HuH-7.5 (cell line): ENCODE measurements at places on chromosomes 7 and 10.
A peak's percentile ranks its signal among the peaks of the same experiment; 100 is the strongest.

DNA sequence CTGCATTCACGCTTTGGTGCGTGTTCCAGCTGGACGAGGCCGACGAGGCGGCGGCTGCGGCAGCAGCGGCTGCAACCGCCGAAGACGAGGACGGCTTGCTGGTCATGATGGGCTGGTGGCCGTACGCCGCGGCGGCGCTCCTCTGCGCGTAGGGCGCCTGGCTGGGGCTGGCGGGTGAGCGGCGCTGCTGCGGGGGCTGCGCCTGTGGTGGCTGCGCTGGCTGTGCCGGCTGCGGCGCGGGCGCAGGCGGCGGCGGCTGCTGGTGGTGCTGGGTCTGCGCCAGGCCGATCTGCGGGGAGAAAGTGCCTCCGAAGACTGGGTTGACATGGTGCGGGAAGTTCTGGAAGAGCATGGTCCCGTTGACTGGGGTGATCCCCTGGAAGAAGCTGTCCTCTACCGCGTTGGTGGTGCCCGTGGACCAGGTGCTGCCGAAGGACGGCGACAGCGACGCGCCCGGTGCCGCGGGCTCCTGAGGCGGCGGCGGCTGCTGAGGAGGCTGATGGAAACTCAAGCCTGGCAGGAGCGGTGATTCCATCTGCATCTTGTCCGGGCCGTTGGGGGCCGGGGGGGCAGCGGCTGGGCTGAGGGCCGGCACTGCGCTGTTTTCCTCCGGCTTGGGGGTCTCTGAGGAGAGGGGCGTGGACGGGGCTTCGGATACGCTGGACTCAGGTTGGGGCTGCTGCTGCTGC lies 51.1 kb downstream of the CPEB3 start:
- DNase-seq: peak; percentile 39

DNA sequence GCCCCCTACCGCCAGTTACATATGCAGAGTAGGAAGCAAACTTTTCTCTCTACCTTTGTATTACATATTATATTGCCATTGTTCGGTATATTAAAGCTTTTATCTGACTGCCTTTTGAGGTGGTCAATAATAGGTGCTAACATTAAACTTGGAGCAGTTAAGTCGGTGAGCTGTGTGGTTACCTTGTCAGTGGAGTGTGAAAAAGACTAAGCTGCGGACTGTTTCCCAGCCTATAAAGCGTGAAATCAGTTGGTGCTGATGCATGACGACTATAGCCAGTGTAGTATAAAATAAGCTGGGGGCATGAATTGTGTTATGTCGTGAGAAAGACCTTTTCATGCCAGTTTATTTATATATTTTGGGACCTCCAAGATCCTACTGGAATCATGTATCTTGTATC lies 33.7 kb downstream of the R3HCC1L start:
- no peak for DNase-seq

GRCh38 chr10:77518241-77518909 lies 119.2 kb downstream of the KCNMA1 start:
- DNase-seq: no peak

DNA sequence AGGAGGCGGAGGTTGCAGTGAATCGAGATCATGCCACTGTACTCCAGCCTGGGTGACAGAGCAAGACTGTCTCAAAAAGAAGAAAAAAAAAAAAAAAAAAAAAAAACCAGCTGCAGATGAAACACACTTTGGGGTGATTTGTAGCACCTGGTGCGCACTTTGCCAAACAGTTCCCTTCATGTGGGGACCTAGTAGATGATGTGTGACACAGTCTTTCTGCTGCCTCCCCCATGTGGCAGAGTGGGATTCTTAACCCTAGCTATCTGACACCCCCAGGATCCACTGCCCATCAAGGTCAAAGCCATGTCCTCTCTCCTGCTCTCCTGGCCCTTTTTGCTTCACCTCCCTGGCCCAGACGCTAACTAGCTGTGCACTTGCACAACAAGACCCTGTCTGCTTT lies 52.1 kb upstream of the PDZD8 start:
- no peak for DNase-seq

- no peak for DNase-seq
Observed at GRCh38 chr10:62182595-62182994, 86.0 kb downstream of the RTKN2 start.

DNA sequence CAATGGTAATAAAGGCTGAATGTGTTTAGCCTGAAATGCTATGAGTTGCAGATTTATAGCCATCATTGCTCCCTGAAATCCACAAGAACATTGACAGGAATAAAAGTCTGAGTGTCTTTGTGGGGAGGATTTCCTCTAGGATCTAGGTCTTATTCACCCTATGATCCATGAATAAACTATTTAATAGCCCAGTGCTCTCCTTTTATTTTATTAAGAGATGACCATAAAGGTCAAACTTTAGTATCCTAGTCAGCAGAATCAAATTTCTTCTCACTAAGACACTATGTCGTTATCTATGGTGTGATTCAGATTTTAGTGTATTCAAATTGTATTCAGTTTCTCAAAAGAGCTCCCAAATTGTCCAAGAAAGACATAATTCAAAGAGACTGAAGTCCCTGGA lies 67.8 kb upstream of the AKR1E2 start:
- no peak for DNase-seq

DNA sequence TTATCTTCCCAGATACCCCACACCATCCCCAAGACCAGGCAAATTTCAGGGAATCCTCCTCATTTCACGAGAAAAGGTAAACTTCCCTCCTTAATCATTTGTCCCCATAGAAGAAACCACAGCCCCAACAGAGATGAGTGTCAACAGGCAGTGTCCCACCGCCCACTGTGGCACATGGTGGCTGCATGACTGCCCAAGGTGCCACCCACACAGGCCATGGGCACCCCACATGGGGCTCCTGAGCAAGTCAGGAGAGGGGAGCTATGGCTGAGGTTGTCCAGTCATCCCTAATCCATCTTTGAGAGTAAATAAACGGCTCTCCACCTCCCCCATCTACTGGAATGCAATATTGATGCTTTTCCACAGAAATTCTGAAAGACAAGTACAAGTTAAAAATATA lies 44.1 kb downstream of the ANTXRL start:
- DNase-seq: no peak

GRCh38 chr10:66882271-66882670 lies 43.6 kb upstream of the LRRTM3 start:
- no peak for DNase-seq

DNA sequence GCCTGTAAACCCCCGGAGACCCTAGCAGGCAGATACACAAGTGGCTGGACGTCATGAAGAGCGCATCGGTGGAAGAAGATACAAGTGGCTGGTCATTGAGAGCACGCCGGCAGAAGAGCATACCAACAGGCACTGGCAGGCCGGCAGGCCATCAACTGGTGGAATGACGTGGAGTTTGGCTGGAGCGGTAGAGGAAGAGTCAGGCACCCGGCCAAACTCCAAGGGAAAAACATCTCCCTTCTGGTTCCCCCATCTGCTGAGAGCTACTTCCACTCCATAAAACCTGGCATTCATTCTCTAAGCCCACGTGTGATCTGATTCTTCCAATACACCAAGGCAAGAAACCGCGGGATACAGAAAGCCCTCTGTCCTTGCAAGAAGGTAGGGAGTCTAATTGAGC lies 113.4 kb upstream of the NPSR1 start:
- no peak for DNase-seq

DNA sequence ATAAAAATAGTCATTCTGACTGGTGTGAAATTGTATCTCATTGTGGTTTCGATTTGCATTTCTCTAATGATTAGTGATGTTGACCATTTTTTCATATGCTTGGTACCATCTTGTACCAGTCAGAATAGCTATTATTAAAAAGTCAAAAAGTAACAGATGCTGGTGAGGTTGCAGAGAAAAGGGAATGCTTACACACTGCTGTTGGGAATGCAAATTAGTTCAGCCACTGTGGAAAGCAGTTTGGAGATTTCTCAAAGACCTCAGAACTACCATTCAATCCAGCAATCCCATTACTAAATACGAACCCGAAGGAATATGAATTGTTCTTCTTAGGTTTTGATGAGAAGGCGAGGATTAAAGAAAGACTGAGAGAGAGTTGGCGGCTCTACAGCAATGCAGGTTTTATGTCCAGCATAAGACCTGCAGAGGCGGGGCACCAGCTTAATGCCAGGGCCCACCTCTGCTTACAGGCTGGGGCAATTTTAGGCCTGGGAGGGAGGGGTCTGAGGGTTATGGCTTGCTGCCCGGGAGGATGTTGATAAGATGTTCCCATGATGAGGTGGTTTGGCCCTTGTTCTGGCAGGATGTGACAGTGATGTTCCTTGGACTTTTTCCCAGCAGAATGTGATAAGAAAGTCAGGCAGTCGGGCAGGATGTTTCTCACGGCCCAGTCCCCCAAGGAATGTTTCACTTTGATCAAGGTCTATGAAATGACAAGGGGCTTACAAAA lies 74.4 kb downstream of the MEST start:
- DNase-seq: no peak

GRCh38 chr10:8088504-8088903 lies 34.0 kb downstream of the GATA3 start:
- DNase-seq: no peak

GRCh38 chr7:34755008-34755407 lies 97.0 kb downstream of the NPSR1 start:
- no peak for DNase-seq

DNA sequence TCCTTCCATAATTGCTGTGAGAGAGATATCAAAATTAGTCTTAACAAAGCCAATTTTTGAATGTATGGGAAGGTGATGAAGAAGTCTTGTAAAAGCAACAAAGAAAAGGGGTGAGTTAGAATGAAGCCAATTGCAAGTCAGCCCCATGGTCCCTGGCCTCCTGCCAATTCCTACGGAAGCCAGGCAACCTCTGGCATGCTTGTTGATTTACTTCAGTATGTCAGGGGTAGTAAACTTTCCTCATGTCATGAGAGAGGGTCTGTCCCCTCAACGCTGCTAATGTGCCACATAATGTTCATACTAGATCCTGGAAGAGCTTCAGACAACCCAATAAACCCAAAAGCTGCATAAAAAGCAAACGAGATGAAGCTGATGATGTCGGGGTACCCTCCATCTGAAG lies 159.1 kb upstream of the YAE1 start:
- DNase-seq: no peak

DNA sequence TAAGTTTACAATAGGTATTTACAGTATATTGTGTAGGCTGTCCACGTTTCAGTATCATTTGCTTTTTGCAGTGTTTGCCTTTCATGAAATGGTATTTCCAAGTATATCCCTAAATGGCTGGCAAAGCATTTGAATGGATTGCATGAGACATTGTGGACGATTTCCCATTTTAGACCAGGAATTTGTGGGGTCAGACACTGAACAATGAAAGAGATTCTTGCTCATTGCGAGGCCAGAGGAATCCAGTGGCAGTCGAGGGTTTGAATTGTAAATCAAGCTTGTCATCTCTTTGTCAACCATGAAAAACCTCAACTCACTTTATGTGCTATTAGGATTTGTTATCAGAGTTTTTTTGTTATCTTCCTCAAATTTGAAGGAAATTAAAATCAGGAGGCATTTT lies 70.8 kb downstream of the CREB5 start:
- no peak for DNase-seq

DNA sequence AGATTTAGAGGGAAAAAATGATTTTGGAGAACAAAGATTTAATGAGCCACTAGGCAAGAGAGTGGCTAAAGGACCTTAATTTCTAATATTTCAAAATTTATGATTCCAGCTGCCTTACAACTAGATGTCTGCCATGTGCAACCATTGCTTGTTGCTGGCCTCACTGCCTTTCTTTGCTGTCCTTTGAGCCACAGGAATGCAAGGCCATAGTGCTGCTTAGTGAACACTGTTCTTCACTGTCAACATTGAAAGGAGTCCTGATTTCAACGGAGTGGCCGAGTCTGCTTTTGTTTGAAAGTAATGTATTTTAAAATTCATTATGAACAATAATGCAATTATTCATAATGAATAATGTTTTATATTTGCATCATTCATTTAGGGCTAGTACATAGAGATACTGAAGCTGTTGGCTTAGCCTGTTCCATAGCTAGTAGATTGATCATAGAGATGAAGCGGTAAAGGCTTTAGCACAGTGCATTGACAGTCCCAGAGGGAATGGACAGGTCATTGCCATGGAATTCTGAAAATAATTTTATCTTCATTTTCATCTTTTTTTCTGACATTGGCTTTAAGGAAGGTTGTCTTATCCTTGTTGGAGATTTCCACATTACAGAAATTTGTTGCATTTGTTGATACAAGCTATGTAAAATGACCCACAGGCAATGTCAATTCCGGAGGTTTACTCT lies 544.1 kb downstream of the AUTS2 start:
- no peak for DNase-seq

GRCh38 chr7:53744403-53744760 lies 708.9 kb downstream of the POM121L12 start:
- no peak for DNase-seq

GRCh38 chr10:98299341-98299740 lies 31.3 kb upstream of the LOXL4 start:
- DNase-seq: no peak

DNA sequence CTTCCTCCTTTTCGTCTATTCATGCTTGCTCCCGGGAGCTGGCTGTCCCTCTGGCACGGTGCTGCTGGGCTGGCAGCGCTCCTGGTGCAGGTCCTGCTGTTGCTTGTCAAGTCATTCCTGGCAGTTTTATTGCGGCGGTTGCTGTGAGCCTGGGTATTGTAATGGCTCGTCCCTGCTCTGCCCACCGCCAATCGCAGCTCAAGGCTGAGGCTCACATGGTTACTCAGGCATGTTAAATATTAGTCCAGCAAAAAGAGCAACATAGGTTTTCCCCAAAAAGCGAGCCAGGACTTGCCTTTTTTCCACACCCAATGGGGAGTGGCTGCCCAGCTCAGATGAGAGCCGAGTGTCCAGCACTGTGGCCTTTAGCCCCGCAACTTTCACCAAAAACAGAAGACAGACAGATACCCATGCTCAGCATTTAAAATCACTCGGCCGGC lies 492.9 kb upstream of the FOXK1 start:
- no peak for DNase-seq
